NCI-H1930 (cell line): ENCODE measurements at places on chromosomes 6 and 20.

DNA sequence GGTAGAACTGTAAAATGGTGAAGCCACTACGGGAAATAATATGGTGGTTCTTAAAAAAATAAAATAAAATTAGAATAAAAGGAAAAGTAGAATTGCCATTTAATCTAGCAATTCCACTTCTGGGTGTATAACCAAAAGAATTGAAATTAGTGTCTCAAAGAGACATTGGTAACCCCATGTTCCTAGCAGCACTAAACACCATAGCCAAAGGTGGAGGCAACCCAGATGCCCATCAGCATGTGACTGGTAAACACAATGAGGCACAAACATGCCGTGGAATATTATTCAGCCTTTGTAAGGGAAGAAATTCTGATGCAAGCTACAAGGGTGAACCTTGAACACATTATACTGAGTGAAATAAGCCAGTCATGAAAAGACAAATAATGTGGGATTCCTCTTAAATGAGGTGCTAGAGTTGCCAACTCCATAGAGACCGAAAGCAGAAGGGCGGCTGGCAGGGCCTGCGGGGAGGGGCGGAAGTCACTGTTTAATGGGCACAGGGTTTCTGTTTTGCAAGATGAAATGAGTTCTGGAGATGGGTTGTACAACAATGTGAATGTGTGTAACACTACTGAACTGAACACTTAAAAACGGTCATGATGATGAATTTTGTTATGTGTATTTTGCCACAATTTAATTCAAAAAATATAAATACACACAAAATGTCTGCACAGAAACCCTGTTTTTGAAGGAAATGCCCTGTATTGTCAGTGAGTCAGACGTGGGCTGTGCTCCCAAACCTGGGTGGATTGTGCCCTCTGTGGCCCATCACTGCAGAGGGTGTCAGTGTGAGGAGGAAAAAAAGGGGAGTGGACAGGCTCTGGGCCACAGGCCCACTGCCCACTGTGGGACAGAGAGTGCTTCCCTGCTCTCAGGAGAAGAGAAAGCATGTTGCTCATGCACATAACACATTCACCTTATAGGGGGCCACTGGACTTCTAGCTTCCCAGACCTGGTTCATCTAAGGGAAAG, 49.6 kb upstream of the CD93 start:
- DNase-seq, result no peak

GRCh38 chr20:50409495-50409894, 100.7 kb upstream of the PTPN1 start:
- no peak for DNase-seq

GRCh38 chr6:99393366-99393697, 663 bp downstream of the COQ3 start:
- no peak for DNase-seq

DNA sequence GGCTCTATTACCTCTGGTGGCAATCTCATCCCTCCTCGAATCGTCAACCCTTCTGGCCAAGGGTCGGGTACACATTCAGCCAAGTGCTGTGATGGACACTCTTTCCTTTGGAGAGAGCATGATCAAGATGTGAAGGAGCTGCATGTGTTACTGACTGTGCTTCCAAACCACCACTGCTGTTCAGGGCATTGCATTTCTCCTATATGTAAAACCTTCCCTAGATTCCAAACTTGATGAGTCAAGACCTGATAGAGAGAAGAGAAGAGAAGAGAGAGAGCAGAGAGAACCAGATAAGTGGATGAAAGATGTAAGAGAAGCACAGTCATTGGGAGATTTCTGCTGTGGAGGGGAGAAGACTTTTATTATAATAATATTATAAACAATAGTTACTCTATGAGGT, 162.2 kb downstream of the KCNQ5 start:
- no peak for DNase-seq

- no peak for DNase-seq
Measured at GRCh38 chr6:149761438-149761837, 11.9 kb downstream of the PCMT1 start.

- no peak for DNase-seq
Measured at GRCh38 chr20:58907320-58908137, 55.0 kb downstream of the GNAS start.

- DNase-seq, result no peak
Measured at GRCh38 chr6:32483968-32484613, 44.4 kb downstream of the HLA-DRA start.

DNA sequence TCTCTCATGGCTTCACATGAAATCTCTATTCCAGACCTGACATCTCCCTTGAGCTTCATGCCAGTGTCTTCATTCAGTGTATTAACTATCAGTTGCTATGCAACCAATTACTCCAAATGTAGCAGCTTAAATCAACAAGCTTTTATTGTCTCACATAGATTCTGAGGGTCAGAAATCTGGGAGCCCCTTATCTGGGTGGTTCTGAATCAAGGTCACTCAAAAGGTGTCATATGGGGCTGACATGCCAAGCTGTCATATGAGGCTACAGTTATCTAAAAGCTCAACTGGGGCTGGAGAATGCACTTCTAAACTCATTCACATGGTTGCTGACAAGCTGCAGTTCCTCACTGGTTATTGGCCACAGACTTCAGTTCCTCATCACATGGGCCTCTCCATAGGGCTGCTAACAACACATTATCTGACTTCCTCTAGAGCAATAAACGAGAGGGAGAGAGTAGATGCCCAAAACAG, 7.3 kb upstream of the CGA start:
- DNase-seq, result no peak

- DNase-seq, result no peak
Measured at GRCh38 chr20:41501376-41501775, 116.8 kb downstream of the CHD6 start.

DNA sequence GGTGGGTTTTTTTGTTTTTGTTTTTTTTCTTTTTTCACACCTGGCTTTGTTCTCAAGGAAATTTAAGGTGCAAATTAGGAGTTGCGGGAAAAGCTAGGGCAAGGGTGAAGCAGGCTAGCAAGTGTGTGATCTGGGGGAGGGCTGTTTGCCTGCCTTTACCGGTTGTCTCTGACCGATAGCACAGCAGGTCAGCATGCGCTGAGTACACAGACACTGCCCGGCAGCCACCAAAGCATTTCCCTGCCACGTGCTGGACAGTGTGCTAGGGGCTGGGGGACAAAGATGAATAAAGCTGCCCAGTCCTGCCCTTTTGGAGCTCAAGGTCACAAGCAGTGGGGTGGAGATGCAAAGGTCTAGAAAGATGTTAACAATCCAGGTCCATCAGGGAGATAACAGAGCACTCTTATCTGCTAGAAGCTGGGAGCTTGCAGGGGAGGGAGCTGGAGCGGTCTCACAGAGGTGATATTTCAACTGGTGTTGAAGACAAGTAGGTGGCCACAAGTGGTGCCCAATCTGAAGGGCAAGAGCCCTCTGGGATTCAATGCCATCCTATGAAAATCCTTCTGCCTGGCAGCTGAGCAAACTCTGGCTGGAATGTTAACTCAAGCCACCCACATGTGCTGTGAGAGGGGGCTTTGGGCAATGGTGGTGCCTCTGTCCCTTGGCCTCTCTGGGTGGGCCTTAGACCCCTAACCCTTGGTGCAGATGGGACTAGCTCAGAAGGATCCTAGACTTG, 24.5 kb downstream of the TTBK1 start:
- DNase-seq, result no peak

DNA sequence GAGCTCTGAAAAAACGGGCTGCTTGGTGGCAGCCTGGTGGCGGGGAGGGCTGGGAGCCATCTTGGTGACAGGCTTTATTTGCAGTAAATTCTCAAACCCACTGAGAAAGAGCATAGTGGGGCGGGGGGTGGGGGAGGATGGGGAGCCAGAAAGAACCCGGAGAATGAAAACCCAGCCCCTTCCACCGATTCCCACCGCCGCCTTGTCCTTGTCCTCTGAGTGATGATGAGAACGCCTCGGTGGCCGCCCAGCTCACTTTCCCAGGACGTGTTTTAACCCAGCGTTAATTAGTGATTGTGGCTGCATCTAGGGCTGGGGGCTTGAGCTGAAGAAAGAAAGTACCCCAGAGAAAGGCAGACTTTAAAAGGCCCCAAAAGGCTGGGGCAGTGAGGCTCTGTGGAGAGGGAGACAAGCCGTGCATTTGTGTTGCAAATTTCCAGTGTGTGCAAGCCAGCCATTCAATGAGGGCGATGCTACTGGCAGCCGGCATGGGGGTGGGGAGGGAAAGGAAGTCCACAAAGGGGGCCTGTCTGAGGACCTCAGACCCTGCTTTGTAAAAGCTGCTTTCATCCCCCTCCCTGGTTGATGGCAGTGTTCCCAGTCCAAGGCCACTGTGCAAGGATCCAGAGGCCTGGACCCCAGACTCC, 6.2 kb upstream of the GHRH start:
- DNase-seq, result no peak

GRCh38 chr6:147479857-147480256, 28.6 kb upstream of the SAMD5 start:
- no peak for DNase-seq

DNA sequence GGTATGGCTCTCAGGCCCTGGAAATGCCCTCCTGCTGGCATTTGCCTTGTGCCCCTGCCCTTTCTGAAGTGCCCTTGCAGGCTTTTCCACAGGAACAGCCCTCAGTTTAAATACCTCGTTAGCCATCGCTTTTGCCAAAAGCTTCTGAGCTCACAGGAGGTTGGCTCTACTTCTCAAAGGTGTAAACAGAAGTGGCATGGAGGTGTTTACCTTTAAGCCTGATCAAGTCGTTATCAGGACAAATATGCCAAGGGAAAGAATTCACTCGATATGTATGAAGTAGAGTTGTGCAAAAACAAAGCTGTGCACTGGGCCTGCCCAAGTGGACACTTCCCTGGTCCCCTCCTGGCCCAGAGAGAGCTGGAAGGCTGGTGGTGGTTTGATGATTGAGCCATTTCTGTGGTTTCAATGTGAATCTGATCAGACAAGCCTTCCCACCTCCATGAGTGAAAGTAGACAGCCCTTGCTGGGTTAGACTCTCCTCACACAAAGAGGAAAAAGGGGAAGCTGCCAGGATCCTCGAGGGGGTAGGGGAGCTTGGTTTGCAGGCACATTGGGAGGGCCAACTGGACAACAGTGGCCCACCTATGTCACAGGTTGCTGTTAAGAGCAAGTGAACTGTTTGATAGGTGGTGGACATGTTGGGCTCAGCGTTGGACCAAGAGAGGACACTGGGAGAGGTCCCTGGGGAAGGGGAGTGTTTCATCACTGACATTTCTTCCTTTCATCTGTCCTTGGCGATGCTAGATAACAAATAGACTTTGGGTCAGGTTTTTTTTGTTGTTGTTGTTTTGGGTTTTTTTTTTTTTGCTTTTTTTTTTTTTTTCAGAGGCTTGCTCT, 98.7 kb downstream of the ZDHHC14 start:
- DNase-seq, result no peak

- DNase-seq, result no peak
Measured at GRCh38 chr6:161583584-161583983, 309.7 kb upstream of the AGPAT4 start.

- no peak for DNase-seq
Measured at GRCh38 chr20:8652396-8652795, 416.5 kb upstream of the PLCB4 start.

GRCh38 chr6:38443352-38444144, 196.2 kb downstream of the BTBD9 start:
- DNase-seq, result no peak

DNA sequence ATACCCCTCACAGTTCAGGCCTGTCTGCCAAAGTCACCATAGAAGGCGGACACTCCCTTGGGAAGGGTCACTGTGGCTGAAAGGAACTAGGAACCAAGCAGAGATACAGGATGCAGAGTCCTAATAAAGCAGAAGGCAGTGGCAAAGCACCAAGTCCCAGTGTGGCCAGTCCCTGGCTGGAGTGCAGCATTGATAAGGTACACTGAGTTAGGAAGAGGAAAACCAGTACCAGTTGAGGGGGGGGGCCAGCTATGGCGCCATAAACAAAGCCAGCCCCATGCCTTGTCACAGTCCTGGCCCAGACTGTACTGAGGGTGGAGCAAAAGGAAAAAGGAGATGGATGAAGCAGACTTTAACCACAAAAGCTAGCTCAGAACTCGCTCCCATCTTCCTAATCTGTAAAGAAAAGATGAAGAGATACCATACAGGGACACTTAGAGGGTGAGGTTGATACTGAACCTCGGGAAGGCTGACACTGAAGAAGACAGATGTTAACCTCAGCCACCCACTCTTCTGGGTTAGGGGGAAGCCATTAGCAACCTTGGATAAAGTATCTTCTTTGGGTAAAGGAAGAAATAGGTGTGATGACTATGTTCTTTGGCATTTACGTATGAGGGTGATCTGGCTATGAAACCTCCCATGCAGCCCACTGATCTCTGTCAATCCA, 7.8 kb downstream of the ABHD12 start:
- no peak for DNase-seq
